ENCODE measurements at places on chromosomes 1 and 21. TPM values are rescaled to one million over a fixed set of nuclear protein-coding genes. Genes with fewer than 3 reads are reported as not detected.

DNA sequence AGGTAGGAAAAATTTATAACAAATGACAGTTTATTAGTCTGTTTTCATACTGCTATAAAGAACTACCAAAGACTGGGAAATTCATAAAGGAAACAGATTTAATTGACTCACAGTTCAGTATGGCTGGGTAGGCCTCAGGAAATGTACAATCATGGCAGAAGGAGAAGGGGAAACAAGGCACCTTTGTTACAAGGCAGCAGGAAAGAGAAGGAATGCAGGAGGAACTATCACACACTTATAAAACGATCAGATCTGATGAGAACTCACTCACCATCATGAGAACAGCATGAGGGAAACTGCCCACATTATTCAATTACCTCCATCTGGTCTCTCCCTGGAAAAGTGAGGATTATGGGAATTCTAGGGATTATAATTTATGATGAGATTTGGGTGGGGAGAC, 61.3 kb downstream of the ASB17 start:
- no peak for DNase-seq

DNA sequence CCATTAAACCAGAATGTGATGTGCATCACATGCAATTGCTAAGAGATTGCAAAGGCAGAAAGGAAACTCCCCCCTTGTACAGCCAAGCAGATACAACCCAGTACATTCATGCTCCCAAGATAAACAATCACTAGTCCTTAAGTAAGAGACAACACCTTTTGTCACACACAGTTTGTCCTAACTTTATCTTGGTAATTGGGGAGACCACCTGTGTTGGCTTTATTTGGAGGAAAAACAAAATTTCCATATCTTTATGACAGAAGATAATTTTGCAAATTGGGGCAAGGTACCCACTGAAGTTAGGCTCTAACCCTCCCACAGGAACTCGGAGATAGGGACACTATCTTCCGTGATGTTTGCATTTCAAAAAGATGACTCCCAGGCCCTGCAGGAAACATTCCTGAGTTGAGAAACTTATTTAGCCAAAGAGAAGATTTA, 175.0 kb upstream of the TNR start:
- no peak for DNase-seq

- DNase-seq = no peak
These were observed 155.8 kb upstream of the TMEM51 start for GRCh38 chr1:14997646-14998276.

RAB7B gene
- not detected for polyA plus RNA-seq

OR2L8 gene
- not detected for polyA plus RNA-seq

ARHGEF10L gene
- not detected for polyA plus RNA-seq

- DNase-seq = no peak
These were observed 55.5 kb downstream of the TRIM11 start for GRCh38 chr1:228350831-228351781.

DNA sequence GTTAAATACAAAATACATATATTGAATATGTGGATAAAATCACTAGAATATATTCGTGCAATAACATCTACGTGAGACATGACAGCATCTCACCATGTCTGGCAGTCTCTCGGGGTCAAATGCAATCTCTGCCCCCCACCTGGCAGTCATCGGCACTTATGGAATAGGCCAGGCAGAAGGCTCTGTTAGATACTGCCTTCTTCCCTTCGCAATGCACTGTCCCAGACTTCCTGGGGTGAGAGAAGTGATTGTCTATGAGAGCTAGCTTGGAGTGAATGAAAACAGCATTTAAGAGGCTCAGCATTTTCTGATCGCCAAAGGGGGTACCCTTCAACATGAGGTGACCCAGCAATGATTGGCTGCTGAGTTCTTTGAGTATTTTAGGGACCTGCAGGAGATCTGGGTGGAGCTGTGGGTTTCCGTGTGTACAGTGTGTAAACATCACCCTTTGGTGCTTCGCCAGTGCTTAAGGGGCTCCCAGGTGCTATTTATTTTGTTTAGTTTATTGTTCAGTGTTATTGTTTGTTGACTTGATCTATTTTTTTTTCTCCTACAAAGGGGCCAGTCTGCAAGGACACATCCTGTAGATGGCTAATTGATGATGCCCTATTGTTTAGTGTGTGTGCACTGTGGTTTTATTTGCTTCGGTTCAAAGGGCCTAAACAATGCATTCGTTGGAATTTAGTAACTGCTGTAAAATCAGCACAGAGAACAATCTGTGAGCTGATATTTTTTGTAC, 10.2 kb downstream of the ERG start:
- no peak for DNase-seq

RCSD1 gene
- polyA plus RNA-seq = 132 TPM

DNA sequence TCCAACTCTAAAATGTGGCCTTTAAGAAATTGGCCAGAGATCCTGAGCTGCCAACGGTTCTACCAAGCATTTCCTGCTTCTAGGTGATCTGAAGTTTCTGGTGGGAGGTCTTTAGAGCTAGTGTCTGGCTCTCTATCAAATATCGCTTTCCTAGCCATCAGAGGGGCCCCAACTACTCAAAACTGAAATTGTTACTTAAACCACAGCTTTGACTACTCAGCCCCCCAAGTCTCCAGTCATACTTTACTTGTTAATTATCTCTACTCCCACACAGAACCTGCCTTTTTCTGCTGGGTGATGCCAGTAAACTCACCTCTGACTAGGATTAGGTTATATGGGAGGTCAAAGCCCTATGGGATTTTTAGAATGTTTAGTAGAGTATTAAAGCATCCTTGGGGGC, 95.1 kb downstream of the FASLG start:
- DNase-seq = no peak

GJA8 gene
- polyA plus RNA-seq = not detected

- DNase-seq = no peak
These were observed 46.6 kb downstream of the CRB1 start for GRCh38 chr1:197314682-197315081.

GRCh38 chr1:67764633-67765032, 68.6 kb downstream of the GNG12 start:
- DNase-seq = no peak

- no peak for DNase-seq
These were observed 127.9 kb downstream of the ZNF326 start for GRCh38 chr1:90122654-90123340.

FAM3B gene
- not detected for polyA plus RNA-seq

- peak; percentile 54 for DNase-seq
These were observed 7.0 kb downstream of the EFNA3 start for GRCh38 chr1:155085504-155086127.

SGIP1 gene
- polyA plus RNA-seq = not detected

GRCh38 chr1:24255226-24255625, 63.9 kb upstream of the GRHL3 start:
- no peak for DNase-seq

DNA sequence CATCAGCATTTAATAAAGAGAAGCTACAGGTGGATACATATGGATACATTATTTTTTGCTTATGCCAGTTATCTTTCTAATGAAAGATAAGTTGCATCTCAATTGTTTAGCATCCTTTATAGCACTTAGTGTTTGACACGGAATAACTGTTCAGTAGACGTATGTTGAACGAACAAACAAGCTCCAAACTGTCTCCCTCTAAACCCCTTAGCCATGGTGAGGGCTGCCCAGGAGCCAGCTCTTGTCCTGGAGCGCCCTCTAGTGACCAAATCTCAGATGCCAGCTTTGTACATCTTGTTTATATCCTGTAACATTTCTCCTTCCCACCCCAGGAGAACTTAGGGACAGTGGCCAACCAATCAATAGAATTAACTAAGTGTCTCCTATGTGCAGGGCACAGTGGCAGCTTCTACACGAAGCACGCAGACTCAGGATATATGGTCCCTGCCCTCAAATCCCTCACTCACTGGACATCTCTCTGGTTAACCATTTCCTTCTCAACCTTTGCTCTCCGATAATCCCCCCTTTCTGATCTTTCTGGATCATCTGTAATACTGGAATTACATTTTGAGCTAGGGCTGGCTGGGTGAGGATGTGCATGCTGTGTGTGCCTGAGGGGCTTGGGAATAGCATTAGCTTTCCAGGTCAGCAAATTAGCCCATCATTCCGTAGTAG, 22.9 kb downstream of the KCNA10 start:
- DNase-seq = peak; percentile 61

DNA sequence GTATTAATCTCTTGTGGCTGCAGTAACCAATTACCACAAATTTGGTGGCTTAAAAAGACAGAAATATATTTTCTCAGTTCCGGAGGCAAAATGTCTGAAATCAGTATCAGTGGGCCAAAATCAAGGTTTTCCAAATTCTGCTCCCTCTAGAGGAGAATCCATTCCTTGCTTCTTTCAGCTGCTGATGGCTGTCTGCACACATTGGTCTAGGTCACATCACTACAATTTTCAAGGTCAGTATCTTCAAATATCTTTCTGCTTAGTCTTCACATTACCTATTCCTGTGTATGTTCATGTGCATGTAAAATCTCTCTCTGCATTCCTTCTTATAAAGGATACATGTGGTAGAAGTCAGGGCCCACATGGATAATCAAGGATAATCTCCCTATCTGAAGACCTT, 999.4 kb downstream of the KCNT2 start:
- no peak for DNase-seq

PLPP3 gene
- not detected for polyA plus RNA-seq

LAMB3 gene
- 0.86 TPM for polyA plus RNA-seq

GRCh38 chr1:204207136-204207616, 6.6 kb downstream of the GOLT1A start:
- peak; percentile 84 for DNase-seq

GRCh38 chr1:85125891-85126290, 74.9 kb downstream of the SYDE2 start:
- DNase-seq = no peak

LRRC71 gene
- not detected for polyA plus RNA-seq

GRCh38 chr1:185404907-185405568, 88.0 kb upstream of the IVNS1ABP start:
- DNase-seq = no peak

DPT gene
- polyA plus RNA-seq = not detected

SLAMF1 gene
- polyA plus RNA-seq = 3.9 TPM

MXRA8 gene
- polyA plus RNA-seq = 22.0 TPM

GRCh38 chr1:16922885-16923431, 1.2 kb downstream of the CROCC start:
- DNase-seq = no peak

- DNase-seq = no peak
These were observed 227.9 kb downstream of the TRABD2B start for GRCh38 chr1:47769295-47769694.

C1orf21 gene
- 0.87 TPM for polyA plus RNA-seq

- no peak for DNase-seq
These were observed 124.8 kb downstream of the AK5 start for GRCh38 chr1:77406661-77407060.

- no peak for DNase-seq
These were observed 914 bp downstream of the ZNF326 start for GRCh38 chr1:89995598-89996449.

DNA sequence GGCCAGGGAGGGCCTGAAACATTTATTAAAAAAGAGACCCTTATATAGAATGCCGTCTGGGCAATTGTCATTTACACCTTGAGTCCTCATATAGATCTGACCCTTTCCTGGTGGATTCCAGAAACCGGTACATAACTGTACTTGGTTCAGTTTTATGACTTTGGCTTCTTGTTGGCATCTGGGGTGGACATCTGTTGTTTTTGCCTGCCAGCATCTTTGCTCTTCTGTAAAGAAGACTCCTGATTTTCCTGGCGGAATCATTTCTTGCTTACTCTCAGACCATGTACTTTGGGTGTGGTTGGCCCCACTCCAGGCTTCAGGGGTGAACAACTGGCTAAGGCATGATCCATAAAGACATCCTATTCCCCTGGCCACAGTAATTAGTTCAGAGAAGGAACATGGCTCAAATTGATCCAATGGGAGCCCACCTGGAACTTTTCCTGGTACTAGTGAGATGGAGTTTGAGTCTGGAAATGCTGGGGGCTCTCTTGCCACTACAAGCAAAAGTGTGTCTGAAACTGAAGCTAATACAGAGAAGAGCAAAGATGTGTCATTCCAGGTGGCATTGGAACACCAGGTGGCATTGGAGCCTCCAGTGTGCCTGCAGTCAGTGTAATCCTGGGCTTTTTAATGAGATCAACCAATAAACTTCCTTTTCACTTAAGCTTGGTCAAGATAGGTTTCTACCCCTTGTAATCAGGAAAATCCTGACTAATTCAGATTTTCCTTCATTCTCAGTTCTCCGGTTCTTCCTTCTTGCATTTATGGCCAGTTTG, 332.5 kb upstream of the CAMK1G start:
- DNase-seq = no peak

GRCh38 chr1:41416552-41417334, 55.5 kb downstream of the FOXO6 start:
- peak; percentile 54 for DNase-seq

- DNase-seq = no peak
These were observed 27.6 kb upstream of the MAP3K7CL start for GRCh38 chr21:29102791-29103257.

IL10RB gene
- polyA plus RNA-seq = 50.6 TPM

KRTAP12-2 gene
- polyA plus RNA-seq = not detected

ZBTB8A gene
- polyA plus RNA-seq = not detected

- no peak for DNase-seq
These were observed 6.7 kb downstream of the ALX3 start for GRCh38 chr1:110063781-110064180.

DNA sequence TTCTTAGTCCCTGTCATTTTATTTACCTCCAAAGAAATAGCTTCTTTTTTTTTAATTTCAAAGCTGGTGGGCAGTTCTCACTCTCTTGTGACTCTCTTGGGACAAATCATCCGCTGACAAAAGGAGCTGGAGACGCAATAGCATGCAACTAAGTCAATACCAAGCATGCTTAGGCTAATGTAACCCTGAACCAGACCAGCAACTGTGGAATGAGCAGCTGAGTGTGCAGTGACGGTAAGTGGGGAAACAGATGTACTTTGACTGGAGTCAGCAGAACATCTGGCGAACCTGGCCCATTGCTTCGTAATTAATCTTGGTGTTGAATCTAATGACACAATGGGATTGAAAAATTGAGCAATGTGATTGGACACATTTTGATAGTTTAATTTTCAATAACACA, 280.7 kb upstream of the PLXNA2 start:
- no peak for DNase-seq

AMY1C gene
- not detected for polyA plus RNA-seq

- no peak for DNase-seq
These were observed 14.5 kb upstream of the CSF3R start for GRCh38 chr1:36497207-36497606.

- DNase-seq = no peak
These were observed 257.1 kb downstream of the GRIK3 start for GRCh38 chr1:36776948-36777831.

GRCh38 chr1:56712150-56712549, 67.0 kb downstream of the PRKAA2 start:
- DNase-seq = no peak

Measured in naive thymus-derived CD8-positive, alpha-beta T cell (primary cell).